ENCODE measurements at places on chromosomes 5 and 9. TPM values are rescaled to one million over a fixed set of nuclear protein-coding genes. Genes with fewer than 3 reads are reported as not detected.

- DNase-seq: peak; percentile 74
Measured at GRCh38 chr9:133782157-133783130, 44.3 kb upstream of the SARDH start.

- DNase-seq: peak; percentile 24
Measured at GRCh38 chr5:40676613-40677343, 2.9 kb upstream of the PTGER4 start.

- DNase-seq: no peak
Measured at GRCh38 chr9:36092509-36093215, 43.9 kb upstream of the GLIPR2 start.

DNA sequence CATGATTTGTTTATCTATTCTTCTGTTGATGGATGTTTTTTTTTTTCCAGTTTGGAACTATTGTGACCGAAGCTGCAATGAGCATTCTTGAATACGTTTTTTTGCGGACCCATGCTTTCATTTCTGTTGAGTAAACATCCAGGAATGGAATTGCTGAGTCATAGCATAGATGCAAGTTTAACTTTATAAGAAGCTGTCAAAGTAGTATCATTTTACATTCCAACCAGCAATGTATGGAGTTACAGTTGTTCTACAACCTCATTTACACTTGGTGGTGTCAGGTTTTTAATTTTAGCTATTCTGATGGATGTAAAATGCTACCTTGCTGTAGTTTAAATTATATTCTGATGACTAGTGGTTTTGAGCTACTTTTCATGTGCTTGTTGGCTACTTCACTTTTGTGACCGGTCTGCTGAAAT is 49.0 kb downstream of the NPR3 start:
- no peak for DNase-seq

Gene SOHLH1
- not detected for total RNA-seq
